T-helper 9 cell (primary cell): ENCODE measurements at places on chromosomes 7 and 10.

DNA sequence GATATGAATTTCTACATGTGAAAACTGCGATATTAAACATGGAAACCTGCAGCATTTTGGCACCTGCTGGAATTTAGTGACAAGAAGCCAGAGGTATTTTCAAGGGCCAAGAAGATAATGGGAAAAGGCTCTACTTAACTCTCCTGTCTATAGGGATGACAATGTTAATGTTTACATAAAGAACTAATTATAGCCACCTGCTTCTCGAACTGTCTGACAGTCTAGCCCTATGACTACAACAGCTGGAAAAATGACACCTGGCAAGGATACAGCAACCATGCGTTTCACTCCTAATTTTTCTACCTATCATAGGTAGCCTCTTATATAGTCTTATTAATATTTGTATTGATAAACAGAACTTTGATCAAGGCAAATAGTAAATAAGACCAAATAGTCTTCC lies 49.6 kb downstream of the MAGI2 start:
- DNase-seq, result no peak

DNA sequence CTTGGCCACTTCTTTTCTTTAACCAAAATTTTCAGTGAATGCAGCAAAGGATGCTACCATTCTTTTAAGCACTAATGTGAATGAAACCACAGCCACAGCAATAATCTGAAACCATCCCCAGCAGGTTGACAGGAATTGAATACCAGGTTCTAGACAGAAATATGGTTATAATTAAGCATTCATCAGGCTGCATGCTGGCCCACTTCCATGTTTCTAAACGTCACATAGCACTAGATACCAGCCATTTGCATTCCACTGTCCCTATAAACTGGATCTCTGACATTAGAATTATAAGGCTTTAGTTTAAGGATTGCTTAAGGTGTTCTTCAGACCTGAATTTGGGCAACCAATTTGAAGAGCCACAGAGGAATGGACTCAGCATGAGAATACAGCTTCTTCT lies 340.8 kb upstream of the KLF6 start:
- DNase-seq, result no peak

DNA sequence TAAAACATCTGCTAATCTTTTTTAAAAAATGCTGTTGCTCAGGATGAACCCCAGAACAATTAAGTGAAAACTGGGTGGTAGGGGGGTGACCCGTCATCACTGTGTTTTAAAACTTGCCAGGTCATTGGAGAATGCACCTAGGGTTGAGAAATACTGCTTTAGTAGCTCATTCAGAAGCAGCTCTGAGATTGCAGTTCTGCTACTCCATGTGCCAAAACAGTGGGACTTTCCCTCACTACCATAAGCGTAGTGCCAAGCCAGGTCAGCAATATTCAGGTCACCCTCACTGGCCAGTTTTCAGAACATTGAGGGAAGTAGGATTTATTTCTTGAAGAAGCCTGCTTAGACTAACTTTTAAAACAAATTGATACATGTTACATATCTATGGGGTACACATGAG lies 5.2 kb downstream of the STEAP2 start:
- no peak for DNase-seq

DNA sequence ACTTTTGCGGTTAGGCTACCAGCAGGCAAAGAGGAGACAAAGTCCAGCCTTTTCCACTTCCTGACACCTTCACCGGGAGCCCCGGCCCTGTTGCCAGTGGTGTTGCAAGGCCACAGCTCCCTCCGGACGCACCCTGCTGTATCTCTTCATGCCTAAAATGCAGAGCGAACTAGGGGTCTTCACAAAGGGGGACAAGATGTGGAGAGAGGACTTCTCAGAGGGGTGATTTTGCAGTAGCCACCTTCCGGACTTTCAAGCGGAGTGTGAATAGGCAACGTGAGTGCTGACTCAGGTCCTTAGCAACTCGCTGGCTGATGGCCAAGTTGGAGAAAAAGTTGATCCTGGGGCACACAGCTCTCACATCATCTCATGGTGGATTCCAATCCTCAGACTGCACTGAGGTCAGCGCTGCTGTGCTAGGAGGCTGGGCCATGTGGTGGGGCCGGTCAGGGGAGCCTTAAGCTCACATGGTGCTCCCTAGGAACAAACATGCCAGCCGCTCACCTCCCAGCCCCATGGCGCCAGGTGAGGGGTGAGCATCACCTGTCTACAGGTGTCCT lies 166.3 kb downstream of the LCOR start:
- no peak for DNase-seq

DNA sequence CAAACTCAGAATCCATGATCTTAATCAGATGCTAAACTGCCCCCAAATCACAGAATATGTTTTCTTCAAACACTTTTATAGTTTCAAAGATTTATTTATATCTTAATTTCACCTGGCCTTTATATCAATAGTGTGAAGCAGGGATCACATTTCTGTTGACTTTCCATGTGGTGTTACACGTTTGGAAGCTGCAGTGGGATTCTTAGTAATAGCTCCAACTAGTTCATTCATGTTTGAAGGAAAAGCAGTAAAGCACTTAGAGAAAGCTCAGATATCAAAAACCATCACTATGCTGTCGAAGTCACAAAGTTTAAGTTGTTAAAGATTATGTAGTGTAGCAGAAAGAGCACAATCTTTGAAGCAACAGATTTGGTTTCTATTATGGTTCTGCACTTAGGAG lies 16.8 kb downstream of the ENO4 start:
- no peak for DNase-seq

GRCh38 chr10:84428711-84429110 lies 100.3 kb downstream of the CCSER2 start:
- DNase-seq, result no peak

GRCh38 chr10:71911296-71911953 lies 52.8 kb upstream of the CHST3 start:
- no peak for DNase-seq

- no peak for DNase-seq
Measured at GRCh38 chr7:30479202-30480120, 877 bp upstream of the NOD1 start.

DNA sequence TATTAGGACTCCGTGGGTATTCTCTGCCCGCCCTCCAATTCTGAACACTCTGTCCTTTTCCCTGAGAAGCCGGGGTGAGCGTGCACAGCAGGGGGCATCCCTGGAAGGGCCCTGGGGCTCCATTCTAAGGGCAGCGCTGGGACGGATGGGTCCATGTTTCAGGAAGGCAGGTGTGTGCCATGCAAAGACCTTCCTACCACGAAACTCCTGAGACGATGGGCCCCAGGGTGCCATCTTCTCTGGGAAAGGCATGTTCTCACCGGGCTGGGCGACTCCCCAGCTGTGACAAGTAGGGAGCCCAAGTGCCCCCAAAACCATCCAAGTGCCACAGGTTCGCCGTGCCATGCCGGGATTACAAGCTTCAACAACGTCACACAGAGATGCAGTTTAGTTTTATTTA lies 256.7 kb downstream of the DNAJB6 start:
- no peak for DNase-seq

DNA sequence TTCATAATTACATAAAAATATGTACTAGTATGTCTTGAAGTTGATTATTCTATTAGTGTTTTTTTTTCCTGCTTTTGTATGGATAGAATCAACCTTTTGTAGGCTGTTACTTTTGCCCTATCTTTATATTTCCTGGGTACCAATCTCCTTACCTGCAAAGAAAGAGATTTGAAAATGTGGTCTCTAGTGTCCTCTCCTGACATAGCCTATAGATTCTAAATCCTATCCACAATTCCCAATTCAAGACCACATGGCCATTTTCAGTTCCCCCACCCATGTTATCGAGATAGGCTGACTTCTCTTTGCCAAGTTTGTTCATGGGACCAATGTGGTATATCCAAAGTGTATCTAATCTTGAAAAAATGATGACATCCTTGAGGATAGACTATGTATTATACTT lies 269.4 kb upstream of the SEMA3D start:
- DNase-seq, result no peak

GRCh38 chr10:113491967-113492565 lies 60.8 kb upstream of the HABP2 start:
- DNase-seq, result no peak

DNA sequence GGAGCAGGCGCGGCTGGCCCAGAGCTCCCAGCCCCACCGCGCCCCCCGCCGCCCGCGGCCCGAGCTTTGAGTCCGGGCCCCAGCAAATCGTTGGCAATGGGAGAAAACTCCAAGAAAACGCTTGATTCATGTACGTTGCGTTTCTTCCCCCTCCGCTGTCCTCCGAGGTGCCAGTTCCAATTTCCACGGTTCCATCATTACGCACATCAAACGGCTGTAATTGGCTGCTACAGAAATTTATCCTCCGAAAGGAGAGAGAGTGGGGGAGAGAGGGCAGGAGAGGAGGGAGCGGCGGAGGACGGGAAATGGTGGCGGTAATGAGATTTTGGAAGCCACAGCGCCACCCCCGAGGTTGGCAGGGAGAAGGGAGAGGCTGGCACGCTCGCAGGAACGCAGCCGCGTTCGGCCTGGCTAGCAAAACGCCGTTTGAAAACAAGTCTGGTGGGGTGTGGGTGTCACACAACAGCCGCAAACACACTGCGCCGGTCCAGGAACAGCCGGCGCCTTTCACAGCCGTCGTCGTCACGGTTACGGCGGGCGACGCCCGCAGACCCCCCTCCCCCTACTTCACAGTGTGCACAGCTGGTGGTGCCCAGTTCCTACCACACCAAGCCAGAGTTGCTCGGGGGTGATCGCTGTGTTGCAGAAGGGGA lies 57.5 kb downstream of the UNCX start:
- DNase-seq, result no peak

DNA sequence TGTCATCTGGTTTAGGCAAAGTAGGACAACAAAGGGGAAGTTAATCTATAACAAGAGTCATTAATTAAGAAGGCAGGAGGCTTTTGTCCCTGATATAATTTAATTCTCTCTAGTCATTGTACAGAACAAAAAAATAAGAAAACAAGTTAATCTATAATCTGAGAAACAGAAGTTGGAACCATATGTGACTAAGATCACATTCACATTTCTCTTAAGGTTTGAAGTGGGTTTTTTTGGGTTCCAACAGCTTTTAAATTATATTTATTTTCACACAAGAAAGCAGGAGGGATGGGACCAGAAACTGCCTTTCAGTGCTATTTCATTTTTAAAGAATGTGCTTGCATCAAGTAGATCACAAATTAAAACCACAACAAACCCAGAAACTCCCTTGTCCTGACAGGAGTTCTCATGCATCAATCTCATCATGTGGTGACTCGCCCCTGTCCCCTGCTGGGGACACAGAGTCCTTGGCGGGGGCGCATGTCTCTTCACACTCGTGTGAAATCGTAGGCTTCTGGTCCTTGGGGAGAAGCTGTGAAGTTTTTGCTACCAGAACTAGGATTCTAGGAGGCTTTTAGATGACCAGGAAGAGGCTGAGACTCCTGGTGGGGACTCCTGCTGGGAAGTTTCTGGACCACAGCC lies 10.1 kb upstream of the OPN4 start:
- no peak for DNase-seq

DNA sequence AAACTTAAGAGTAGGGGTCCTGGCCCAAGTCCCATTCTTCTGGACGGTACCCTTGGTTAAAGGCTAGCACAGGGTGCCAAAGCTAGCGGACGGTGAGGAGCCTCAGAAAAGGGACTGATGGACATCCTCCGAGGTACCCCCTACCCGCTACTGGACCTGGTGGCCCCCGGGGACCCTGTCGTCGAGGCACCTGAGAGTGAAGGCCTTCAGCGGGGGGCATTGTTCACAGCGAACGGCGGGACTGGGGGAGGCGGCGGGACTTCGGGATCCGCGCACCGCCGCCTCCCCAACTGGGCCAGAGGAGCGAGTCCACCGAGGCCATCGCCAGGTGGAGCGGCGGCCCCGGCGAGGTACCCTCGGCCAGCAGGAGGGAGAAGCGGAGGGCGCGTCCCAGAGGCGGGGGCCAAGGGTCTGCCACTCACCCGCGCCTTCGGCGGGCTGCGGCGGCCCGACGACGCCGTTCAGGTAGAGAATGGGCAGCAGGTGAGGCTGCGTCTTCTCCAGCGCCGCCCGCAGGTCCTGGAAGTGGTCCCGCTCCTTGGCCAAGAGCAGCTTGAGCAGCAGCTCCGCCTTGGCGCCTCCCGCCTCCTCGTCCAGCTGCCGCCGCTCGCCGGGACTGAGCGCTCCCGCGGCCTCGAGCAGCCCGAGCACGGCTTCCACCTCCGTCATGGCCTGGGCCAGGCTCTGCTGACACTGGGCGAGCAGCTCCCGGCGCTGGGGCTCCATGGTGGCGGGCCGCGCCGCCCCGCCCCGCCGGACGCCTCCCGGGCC lies 575 bp downstream of the DLG5 start:
- no peak for DNase-seq

- DNase-seq, result no peak
Measured at GRCh38 chr7:124459101-124460055, 306.2 kb downstream of the GPR37 start.

GRCh38 chr10:133157662-133158436 lies 2.2 kb upstream of the KNDC1 start:
- DNase-seq, result no peak

- no peak for DNase-seq
Measured at GRCh38 chr10:17033529-17034260, 95.9 kb downstream of the CUBN start.

- no peak for DNase-seq
Measured at GRCh38 chr7:156568258-156568657, 72.3 kb upstream of the RNF32 start.

- DNase-seq, result peak; percentile 58
Measured at GRCh38 chr10:89217057-89217990, 10.2 kb upstream of the CH25H start.

DNA sequence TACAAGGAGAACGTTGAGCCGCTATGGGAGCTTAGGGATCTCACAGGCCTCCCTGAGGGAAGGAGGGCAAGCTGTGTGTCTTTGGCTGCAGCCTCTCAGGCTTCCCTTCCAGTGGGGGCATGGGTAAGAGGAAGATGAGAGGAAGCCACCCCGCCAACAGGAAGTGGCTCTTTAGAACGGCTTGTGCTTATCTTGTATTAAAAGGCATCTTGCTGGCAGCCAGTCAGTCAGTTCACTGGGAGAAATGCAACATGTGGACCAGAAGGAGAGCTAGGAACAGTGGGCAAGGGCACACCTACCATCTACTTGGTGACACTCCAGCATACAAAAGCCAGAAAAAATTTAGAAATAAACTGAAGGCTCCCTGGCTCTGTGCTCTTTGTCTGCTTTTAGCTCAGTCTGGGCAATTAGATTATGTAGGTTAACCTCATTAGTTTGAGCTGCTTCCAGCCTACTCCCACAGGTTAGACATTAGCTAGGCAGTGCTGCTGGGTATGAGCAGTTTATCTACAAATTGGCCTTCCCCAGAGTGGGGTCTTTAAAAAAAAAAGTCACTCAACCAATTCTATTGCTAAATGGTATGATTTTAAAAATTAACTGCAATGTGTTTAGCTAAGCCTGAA lies 595.9 kb downstream of the KCNMA1 start:
- DNase-seq, result no peak

GRCh38 chr10:89857431-89858042 lies 156.1 kb downstream of the KIF20B start:
- DNase-seq, result no peak

- DNase-seq, result no peak
Measured at GRCh38 chr7:137962875-137963507, 38.9 kb downstream of the CREB3L2 start.

GRCh38 chr10:78912361-78913218 lies 156.2 kb upstream of the ZMIZ1 start:
- no peak for DNase-seq

GRCh38 chr7:34430456-34430855 lies 227.6 kb upstream of the NPSR1 start:
- DNase-seq, result no peak
